A549 treated with ZK216348 at 1 μM for 4 hours (cell line): ENCODE measurements at places on chromosomes 3 and 15. TPM values are rescaled to one million over a fixed set of nuclear protein-coding genes. Genes with fewer than 3 reads are reported as not detected.

Gene GOLGA6L10
- total RNA-seq: 0.37 to 0.73 TPM (median 0.52 TPM) in 5 replicates

Gene FETUB
- total RNA-seq: 0.14 to 0.34 TPM (median 0.28 TPM) in 3 of 5 replicates, not detected in the others

Gene CDAN1
- 4.5 to 7.6 TPM (median 6.6 TPM) in 5 replicates for total RNA-seq

Gene PIERCE2
- total RNA-seq: 1.9 to 5.6 TPM (median 3.7 TPM) in 5 replicates

Gene RHCG
- 28.1 to 53.8 TPM (median 41.2 TPM) in 5 replicates for total RNA-seq

Gene GCSAM
- total RNA-seq: not detected in 5 replicates

Gene SLC28A1
- 0.06 TPM in 1 of 5 replicates, not detected in the others for total RNA-seq

Gene UBE2E1
- 86.2 to 129 TPM (median 96.1 TPM) in 5 replicates for total RNA-seq

Gene TMEM207
- total RNA-seq: not detected in 5 replicates

Gene TGM4
- total RNA-seq: 0.08 to 0.12 TPM in 2 of 5 replicates, not detected in the others

Gene SMAD6
- 15.1 to 29.1 TPM (median 25.0 TPM) in 5 replicates for total RNA-seq

Gene GP5
- not detected in 5 replicates for total RNA-seq

Gene SUCLG2
- 33.5 to 47.7 TPM (median 37.4 TPM) in 5 replicates for total RNA-seq

Gene CFAP20DC
- total RNA-seq: 1.8 to 3.2 TPM (median 2.4 TPM) in 5 replicates

Gene ECE2
- total RNA-seq: not detected in 5 replicates

Gene MAGEL2
- not detected in 5 replicates for total RNA-seq

Gene UACA
- 33.8 to 50.1 TPM (median 48.1 TPM) in 5 replicates for total RNA-seq

Gene AHSG
- 0.18 to 0.29 TPM in 2 of 5 replicates, not detected in the others for total RNA-seq

Gene MFGE8
- total RNA-seq: 246 to 370 TPM (median 307 TPM) in 5 replicates

Gene PIF1
- total RNA-seq: 11.6 to 25.2 TPM (median 19.5 TPM) in 5 replicates

Gene SAXO2
- 1.5 to 5.0 TPM (median 1.7 TPM) in 5 replicates for total RNA-seq

Gene TLR9
- total RNA-seq: 0.18 TPM in 1 of 5 replicates, not detected in the others

Gene GOLGA8S
- total RNA-seq: 0.12 to 0.25 TPM (median 0.18 TPM) in 5 replicates

Gene C3orf20
- not detected in 5 replicates for total RNA-seq

Gene TICRR
- 10.0 to 14.1 TPM (median 13.3 TPM) in 5 replicates for total RNA-seq
